ENCODE measurements at places on chromosomes 16 and 17.
A peak's percentile ranks its signal among the peaks of the same experiment; 100 is the strongest.

DNA sequence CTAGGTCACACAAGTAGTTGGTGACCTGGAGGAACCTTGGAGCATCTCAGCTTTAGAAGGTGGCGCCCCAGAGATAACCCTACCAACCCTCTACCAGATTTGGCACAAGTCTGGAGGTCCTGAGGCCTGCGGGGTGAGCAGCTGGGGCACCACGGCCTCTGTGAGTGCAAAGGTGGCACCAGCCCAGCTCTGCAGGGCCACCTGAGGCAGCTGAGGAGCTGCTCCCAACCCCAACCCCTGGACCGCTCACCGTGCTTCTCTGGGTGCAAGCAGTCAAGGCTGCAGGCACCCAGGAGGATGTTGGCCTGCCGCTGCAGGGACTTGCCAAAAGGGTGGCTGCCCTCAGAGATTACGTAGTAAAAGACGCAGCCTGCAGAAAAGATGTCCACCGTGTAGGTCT is 28.4 kb upstream of the ICAM2 start:
- no peak for DNase-seq

DNA sequence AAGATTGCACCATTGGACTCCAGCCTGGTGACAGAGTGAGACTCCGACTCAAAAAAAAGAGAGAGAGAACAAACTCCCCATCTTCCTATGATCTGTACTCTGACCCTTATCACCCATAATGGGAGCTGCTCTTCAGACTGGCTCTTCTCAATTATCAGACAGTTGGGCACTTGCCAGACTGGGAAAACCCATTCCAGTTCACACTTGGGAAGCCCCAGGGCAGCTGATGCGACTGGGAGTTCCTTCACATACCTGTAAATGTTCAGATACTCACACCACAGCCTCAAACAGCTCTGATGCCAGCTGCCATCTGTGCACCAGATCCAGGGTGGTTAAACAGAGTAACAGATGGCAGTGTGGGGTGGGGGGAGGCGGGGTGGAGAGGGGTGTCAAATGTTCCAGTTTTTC is 23.8 kb upstream of the TMEM101 start:
- peak; percentile 10 for DNase-seq

DNA sequence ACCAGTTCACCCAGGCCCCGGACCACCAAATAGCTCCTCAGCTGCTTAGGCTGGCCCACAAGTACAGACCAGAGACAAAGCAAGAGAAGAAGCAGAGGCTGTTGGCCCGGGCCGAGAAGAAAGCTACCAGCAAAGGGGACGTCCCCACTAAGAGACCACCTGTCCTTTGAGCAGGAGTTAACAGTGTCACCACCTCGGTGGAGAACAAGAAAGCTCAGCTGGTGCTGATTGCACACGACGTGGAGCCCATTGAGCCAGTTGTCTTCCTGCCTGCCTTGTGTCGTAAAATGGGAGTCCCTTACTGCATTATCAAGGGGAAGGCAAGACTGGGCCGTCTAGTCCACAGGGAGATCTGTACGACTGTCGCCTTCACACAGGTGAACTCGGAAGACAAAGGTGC is 15.4 kb downstream of the FOXF1 start:
- DNase-seq: no peak

GRCh38 chr17:39727556-39727955 is 2.8 kb downstream of the MIEN1 start:
- no peak for DNase-seq

- DNase-seq: no peak
Measured at GRCh38 chr17:82697808-82698064, 762 bp downstream of the RAB40B start.

DNA sequence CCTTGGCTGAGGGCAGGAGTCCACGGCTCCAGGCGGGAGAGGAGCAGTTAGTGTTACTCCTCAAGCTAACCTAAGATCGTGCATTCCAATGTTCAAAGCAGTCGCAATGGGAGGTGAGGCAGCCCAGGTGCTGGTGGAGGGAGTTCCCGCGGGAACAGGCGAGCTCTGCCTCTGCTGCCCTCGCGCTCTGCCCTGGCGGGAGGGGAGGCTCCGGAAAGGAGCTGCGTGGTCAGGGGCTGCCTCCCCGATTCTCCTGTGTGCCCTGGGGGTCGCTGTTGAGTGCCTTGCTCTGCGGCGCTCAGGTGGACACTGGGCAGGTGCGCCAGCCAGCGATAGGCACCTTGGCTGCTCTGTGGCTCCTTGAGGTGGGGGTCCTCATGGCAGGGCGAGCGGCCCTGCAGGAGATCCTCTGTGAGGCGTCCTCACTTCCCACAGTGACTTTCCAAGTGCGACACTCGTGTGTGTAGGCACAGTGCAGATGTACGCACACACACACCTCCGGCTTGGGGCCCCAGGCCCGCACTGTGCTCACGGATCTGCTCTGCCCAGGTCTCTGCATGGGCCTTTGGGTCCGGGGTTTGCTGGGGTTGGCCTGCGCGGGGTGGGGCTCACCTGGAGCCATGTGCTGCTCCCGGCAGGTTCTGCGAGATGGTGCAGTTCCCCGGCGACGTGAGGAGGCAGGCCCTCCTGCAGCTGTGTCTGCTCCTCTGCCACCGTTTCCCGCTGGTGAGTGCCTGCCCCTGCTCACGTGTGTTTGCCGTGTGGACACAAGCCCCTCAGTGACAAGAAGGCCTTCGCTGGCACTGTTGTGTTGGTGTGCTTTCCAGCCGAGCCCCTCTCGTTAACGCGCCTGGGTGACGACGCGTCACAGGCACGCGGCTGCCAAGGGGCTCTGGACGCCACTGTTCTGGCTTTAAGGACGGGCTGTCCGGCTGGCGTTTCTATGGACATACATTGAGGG is 97.9 kb upstream of the ZNF750 start:
- no peak for DNase-seq

DNA sequence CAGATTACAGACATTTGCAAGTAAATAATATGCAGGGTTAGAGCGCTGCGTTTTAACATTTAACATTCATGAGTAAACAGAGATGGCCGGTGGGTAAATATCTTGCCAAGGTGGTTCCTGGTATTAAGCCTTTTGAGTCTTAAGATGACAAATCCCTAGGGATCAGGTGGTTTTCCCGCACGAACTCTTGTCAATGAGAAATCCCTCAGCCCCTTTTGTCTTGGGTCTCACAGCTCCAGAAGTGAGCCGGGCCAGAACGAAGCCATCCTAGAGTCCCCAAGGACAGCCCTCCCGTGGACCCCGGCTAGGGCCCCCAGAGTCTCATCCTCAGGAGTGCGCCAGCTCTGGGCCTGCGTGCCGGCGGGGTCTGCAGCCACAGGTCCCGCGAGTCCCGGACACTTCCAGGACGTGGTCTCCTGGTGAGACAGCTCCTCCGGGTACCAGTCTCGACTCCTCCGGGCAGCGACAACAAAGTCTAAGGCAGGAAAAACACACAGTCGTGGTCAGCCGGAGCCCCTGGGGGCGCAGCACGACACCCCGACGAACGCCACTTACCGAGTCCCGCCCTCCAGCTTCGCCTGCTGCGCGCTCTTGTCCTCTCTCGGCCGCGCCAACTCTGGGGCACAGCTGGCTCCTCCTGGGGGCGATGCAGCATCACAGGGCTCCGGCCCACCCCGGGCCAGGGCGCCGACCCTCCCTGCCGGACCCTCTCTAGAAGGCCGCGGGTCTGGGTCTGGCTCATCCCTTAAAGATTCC is 13.3 kb downstream of the MIS12 start:
- no peak for DNase-seq

DNA sequence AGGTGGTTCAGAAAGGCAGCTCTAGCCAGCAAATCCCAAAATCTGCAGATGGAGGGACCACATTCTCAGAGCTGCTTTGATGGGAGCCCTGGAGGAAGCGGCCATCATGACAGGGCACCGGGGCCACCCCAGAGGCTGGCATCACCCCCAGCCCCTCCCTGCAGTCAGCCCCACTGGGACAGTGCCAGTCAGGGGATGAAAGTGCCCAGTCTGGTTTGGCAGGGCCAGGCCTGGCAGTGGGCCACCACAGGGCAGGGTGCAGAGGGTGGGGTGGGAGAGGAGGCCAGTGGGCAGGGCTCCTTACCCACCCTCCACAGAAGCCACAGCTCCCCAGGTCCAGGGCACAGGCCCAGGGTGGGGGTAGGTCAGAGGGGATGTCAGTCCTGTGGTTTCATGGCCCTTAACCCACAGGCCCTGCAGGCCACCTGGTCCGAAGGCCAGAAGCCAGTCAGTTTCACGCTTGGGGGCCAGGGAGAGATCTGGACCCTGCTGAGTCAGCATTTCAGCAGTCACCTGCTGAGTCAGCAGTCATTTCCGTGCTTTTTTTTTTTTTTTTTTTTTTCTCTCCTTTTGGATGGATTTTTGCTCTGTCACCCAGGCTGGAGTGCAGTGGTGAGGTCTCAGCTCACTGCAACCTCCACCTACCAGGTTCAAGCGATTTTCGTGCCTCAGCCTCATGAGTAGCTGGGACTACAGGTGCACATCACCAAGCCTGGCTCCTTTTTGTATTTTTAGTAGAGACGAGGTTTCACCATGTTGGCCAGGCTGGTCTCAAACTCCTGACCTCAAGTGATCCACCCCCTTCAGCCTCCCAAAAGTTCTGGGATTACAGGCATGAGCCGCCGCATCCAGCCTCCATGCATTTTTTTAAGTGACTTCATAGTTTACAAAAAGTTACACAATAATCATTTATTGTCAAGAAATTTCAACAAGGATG is 10.4 kb downstream of the SLC25A10 start:
- DNase-seq: peak; percentile 34

DNA sequence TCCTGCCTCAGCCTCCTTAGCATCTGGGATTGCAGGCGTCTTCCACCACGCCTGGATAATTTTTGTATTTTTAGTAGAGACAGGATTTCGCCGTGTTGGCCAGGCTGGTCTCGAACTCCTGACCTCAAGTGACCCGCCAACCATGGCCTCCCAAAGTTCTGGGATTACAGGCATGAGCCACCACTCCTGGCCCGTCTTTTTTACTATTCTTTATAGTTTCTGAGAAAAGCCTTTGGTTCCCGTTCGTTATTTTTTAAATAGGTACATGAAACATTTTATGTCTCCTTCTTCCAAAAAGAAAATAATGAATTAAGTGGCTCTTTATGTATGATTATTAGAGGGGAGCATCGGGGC is 570 bp upstream of the BCO1 start:
- no peak for DNase-seq

- no peak for DNase-seq
Measured at GRCh38 chr16:48609652-48610029, 339 bp downstream of the N4BP1 start.

DNA sequence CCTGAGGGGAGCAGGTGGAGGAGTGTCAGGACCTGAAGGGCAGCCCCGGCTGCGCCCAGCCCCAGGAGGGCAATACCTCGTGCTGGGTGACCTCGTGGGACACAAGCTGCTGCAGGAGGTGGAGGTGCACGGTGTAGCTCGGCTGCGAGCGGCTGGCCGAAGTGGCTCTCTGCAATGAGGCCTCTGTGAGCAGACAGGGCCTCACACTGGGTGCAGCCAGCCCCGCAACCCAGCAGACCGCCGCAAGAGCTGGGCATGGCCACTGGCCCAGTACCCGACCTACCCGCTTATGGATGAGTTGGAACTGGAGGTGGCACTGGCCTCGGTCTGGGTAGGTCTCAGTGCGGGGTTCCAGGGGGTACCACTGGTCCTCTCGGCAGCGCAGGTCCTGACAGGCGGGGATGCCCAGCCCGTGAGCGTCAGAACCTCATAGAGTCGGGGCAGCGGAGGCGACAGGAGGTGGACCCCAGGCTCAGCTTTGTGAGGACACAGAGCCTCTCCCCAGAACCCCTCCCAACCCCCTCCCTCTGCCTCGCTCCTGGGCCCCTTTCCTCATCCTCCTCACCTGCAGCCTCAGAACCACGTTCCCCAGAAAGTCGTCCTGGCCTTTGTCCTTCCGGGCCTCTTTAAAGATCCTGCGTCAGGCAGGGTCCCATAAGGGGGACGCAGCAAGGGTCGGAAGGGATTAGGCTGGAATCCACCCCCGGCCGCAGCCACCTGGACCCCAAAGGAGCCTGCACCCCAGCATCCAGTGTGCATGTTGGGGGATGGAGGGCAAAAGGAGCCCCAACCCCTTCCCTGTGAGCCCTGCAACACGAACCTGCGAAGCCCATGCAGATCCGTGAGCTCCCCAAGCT is 4.0 kb downstream of the UNC13D start:
- no peak for DNase-seq

GRCh38 chr17:40178660-40179059 is 1.4 kb downstream of the RAPGEFL1 start:
- no peak for DNase-seq

- DNase-seq: no peak
Measured at GRCh38 chr16:3739636-3740035, 22.3 kb upstream of the TRAP1 start.

DNA sequence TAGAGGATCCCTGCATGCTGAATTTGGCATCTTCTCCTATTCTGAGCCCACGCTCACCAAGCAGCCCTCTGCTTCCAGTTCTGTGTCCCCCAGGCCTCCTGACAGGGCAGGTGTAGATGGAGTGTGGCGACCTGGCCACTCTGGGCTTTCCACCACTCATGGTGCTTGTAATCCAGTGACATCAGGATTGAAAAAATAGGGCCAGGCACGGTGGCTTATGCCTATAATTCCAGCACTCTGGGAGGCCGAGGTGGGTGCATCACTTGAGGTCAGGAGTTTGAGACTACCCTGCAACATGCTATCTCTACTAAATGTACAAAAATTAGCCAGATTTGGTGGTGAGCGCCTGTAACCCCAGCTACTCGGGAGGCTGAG is 29.4 kb downstream of the UNK start:
- DNase-seq: no peak

DNA sequence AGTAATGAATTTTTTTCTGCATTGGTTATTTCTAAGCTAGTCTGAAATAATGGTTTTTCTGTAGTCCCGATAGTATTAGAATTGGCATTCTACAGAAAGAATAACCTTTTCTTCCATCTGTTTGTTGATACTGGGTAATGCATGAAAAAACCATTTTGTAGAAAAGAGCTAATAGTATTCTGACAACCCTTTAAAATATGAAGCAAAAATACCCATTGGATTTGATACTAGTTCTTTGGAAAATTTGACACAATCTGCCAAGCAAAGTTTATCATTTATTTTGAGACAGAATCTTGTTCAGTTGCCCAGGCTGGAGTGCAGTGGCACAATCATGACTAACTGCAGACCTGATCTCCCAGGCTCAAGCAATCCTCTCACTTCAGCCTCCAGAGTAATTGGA is 366.8 kb upstream of the MON1B start:
- no peak for DNase-seq

GRCh38 chr17:5203908-5204294 is 12.2 kb upstream of the ZNF594 start:
- no peak for DNase-seq

DNA sequence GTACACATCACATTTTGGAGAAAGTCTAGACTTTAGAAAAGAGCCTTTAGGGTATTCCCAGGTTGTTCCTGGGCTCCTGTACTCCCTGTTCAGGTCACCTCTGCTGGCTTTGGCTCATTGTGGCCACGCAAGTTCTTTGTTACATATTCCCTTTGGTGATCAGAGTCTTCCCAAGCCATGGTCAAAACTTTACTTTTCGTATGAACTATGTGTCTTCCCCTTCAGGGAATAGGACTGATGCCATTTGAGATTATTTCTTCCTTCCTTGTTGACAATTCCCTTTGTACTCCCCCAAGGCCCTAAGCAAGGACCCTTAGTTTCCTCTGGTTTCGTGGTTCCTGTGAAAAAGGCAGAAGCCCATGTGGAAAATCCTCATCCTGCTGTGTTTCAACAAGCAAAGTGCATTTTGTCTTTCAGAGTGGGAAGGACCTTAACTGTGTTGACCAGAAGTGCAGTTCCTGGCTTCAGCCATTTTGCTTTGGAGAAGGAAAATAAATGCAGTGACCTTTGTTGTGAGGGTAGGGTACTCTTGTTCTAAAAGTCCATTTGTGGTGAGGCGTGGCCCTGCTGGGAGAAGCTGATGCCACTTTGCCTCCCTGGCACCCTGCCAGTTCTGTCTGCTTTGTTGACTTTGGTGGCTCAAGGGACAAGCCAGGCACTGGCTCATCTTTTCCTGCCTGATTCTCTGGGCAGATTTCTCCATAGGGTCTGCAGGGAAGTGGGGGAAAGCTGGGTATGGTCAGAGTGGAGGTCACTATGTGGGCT is 55.1 kb downstream of the ZNRF1 start:
- DNase-seq: peak; percentile 39
